ENCODE measurements at places on chromosomes 12 and 14.
A peak's percentile ranks its signal among the peaks of the same experiment; 100 is the strongest.

DNA sequence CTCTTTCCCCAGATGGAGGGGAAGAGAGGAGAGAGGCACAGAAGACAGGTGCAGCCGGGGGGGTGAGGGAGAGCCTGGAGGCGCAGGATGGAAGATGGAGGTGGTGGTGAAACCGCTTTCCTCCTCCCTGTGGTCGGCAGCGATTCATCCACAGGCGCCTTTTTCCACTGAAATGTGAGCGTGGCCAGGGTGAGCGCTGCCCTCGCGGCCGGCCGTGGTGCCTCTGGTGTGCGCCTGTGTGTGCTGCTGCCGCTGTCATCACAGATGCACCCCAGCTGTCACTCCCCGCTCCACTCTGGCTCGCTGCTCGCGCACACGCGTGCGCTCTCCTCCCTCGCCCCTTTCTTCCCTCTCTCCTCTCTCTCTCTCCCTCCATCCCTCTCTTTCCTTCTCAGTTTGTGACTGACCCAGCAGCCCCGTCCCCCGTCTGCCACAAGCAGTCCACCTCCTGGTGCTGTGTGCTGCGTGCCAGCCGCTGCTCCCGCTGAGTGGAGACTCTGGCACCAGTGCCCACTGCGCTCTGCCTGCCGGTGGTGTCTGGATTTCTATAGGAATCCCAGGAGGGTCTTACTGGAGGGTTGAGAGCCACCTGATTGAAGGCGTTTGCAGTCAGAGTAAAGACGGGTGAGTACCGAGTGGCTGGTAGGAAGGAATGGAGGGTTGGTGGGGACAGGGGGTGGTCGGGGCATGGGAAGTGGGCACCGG is at the start of gene LRTM2:
LRTM2 (plus strand) TSS at position 375 of the 705 bp plus-strand sequence. CDS start 7,584 bp downstream, outside the sequence.
- H3K4me1 ChIP-seq: no peaks in the 10 kb centered on the region
- H3K27me3 ChIP-seq: peaks cover 5% of the 10 kb centered on the region
- no peak within 1 kb of the TSS for H3K4me3 ChIP-seq

DNA sequence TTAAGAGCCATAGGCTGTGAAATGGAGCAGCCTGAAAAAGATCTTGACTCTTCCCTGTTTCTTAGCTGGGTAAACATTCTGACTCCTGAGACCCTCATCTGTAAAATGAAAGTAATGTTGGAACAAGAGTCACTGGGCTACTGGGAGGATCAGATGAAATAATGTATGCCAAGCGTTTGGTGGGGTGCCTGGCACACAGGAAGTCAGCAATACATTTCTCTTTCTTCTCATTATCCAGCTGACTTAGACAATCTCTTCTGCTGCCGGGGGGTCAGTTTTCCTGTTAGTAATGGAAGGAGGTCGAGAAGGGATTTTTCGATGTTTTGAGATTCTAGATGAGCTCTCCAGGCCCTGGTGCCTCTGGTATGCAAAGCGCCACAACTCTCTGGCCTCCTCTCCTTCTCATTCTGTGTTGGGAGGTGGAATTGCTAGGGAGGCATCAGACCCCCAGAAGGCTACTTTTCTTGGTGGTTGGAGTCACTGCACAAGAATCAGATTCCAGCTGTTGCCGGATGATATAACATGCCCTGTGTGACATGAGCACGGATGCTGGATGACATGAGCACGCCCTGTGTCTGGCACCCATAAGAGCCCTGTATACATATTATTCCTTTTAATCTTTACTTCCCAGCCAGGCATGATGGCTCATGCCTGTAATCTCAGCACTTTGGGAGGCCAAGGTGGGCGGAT is 4.3 kb downstream of the OASL start:
- H3K36me3 ChIP-seq: no peaks in the 10 kb centered on the region
- H3K4me3 ChIP-seq: peak overlapping the region; percentile 40
- H3K27me3 ChIP-seq: no peaks in the 10 kb centered on the region
- peak overlapping the region; percentile 66 for H3K27ac ChIP-seq
- no peak for DNase-seq

DNA sequence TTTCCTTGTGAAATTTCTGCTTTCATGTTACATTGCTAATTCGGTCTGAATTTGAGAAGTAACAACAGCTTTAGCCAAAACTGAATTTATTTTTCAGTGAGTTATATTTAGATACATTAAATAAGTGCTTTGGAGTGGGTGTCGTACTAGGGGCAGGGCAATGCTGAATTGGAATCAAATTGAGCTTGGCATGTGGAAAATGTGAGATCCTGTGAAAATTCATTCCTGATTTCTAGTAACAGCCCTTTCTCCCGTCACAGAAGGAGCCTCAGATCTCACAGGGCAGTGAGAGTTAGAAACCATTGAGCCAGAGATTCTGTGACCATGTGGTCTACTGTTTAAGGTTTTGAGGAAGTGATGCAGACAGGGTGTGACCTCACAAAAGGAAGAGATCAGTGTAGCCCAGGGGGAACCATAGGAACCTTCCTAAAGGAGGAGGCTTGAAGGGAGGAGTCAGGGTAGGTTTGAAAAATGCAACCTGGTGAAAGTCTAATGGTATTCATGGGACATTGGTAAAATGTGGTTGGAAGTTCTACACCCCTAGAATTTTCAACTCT is 1136.8 kb downstream of the AACS start:
- no peak overlapping the region for H3K27ac ChIP-seq
- DNase-seq: no peak
- no peaks in the 10 kb centered on the region for H3K4me1 ChIP-seq
- no peaks in the 10 kb centered on the region for H3K27me3 ChIP-seq
- H3K4me3 ChIP-seq: no peak overlapping the region

GRCh38 chr14:31897581-31898186 is 179.4 kb upstream of the ARHGAP5 start:
- no peak overlapping the region for H3K4me3 ChIP-seq
- H3K36me3 ChIP-seq: no peaks in the 10 kb centered on the region
- no peaks in the 10 kb centered on the region for H3K27me3 ChIP-seq
- no peak overlapping the region for H3K27ac ChIP-seq
- DNase-seq: no peak

DNA sequence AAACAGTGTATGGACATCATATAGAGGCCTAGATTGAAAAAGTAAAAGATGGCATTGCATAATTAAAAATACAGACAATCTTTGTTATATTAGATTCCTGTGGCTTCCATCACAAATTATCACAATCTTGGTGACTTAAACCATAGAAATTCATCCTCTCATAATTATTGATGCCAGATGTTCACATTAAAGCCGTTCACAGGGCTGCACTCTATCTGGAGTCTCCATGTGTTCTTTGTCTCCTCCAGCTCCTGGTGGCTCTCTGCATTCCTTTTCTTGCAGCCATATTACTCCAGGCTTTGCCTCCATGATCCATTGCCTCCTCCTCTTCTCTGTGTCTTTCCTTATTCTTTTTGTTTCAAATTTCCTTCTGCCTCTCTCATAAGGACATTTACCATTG is 875.7 kb upstream of the USP15 start:
- DNase-seq: no peak
- H3K4me3 ChIP-seq: no peak overlapping the region
- H3K4me1 ChIP-seq: no peaks in the 10 kb centered on the region
- H3K27ac ChIP-seq: no peak overlapping the region

DNA sequence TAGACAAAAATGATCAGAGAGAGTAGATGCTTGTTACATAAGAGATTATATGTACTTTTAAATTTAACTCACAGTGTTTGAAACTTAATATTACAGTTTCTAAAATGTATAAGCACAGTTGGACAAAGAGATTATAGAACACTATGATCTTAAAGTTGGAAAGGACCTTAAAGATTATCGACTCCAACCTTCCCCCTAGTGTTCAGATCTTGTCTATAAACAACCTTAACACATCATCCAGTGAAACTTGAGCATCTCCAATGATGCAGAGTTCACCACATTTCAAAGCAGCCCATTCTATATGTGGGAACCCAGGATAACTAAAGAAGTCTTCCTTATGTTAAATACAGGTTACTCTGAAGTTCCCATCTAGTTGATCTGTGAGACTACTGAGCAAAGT is 480.8 kb downstream of the RMST start:
- DNase-seq: no peak
- H3K27me3 ChIP-seq: no peaks in the 10 kb centered on the region
- H3K4me1 ChIP-seq: no peaks in the 10 kb centered on the region
- no peak overlapping the region for H3K4me3 ChIP-seq
- H3K36me3 ChIP-seq: no peaks in the 10 kb centered on the region

DNA sequence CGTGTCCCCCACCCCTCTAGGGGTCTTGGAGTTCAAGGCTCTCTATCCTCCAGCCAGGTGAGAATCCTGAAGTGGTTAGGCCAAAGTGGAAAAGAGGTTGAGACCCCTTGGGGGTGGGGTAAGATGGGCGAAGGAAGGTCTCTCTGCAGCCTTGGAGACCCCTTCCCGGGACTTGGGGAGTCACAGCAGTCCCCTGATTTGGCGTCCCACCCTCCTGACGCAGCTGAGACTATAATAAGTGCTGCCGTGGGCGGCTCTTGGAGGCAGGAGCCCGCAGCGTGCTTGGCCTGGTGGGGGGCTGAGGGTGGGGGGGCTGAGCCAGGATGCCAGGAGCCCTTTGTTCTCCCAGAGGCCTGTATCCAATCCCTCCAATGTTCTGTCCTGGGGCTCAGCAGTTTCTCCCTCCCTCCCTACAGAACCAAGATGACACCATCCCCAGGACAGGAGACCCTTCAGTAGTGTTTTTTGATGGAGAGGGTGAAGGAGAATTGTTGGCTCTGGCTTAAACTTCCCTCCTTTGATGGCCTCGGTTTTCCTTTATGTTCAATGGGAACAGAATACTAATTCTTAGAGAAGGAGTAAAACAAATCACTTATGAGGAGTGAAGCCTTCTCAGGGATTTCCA is 1.5 kb upstream of the AGAP2 start:
- peaks cover 49% of the 10 kb centered on the region for H3K4me1 ChIP-seq
- no peak overlapping the region for H3K4me3 ChIP-seq
- peaks cover 5% of the 10 kb centered on the region for H3K36me3 ChIP-seq
- H3K27ac ChIP-seq: peak overlapping the region; percentile 95
- H3K27me3 ChIP-seq: no peaks in the 10 kb centered on the region
- DNase-seq: no peak

DNA sequence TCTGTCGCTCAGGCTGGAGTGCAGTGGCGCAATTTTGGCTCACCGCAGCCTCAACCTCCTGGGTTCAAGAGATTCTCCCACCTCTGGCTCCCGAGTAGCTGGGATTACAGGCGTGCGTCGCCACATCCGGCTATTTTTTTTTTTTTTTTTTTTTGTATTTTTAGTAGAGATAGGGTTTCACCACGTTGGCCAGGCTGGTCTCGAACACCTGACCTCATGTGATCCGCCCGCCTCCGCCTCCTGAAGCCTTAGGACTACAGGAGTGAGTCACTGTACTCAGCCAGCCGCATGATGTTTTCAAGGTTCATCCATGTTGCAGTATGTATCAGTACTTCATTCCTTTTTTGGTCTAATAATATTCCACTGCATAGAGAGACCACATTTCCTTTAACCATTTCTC is 2.4 kb upstream of the RNF34 start:
- H3K27me3 ChIP-seq: no peaks in the 10 kb centered on the region
- H3K27ac ChIP-seq: no peak overlapping the region
- H3K4me1 ChIP-seq: peaks cover 26% of the 10 kb centered on the region
- no peak overlapping the region for H3K4me3 ChIP-seq
- DNase-seq: no peak

DNA sequence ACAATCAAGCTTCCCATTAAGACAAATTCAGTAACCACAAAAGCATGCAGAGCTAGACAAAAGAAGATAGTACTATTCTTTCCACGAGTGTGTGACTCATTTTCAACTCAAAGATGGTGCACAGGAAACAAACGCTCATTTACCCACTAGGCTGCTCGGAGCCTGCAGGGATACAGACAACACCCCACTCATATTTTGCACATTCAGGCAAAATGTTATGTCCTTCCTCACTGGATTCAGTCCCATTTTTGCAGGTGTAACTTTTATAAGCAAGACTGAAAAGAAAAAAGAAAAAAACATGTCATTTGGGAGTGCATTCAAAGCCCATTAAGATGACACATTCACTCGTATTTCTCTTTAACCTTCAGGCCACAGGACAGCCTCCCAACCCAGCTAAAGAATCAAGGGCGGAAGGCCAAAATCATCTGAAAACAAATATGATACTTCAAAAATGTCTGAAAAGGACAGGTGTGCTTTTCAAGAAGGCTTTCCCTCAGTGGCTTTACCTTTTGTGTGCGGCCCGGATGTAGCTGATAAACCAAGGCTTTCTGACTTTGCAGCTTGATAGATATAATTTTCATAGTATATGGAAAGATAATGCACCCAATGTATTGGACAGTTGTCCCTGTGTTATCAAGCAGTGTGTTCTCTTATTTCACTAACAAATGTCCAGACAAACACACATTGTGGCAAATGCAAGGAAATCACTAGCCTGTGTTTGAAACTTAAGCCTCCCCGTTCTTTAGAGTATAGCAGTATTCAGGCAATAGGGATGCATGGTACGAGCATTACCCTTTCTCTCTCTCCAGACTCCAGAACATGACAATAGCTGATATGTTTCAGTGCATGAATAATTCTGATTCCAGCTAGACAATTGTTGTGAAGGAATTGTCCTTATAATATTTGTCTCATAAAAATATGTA is 147.8 kb upstream of the KRR1 start:
- no peak overlapping the region for H3K27ac ChIP-seq
- H3K27me3 ChIP-seq: no peaks in the 10 kb centered on the region
- no peaks in the 10 kb centered on the region for H3K4me1 ChIP-seq
- H3K36me3 ChIP-seq: no peaks in the 10 kb centered on the region

DNA sequence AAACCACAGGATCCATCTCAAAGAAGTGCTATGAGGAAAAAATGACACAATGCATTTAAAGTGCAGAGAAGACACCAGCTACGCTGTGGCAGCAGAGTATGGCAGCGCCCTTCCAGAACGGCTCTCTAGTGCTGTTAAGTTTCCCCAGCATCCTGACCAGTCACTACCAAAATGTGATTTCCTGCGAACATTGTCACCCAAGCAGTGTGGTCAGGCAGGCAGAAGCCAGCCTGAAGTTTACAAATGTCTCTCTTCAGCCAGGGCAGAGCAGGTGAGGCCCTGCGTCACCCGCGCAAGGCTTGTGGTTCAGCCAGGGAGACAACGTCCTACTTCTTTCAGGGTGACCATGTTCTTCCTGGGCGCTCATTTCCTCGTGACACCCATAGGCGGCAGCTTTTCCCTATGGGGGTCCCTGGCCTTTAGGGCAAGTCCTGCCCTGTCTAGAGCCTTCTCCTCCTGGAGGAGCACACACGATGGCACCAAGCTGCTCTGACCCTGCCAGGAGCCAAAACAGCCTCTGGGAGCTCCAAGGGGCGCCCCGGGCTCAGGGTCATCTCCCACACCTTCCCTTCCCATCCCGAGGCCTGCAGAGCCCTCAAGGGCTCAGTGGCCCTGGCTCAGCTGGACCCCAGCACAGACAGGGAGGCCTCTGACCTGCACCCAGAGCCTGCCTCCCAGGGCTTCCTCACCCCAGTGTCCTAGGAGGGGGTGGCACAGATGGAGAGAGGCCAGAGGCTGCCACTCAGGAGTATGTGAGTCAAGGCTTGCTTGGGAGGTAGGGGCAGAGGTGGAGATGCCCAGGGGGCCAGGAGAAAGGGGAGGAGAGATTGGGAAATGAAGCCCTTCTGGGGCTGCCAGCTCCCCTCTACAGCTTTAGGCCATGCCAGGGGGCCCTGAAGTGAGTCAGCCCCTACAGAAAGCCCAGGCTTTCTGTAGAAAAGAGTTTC is 41.9 kb downstream of the PSMA6 start:
- H3K36me3 ChIP-seq: no peaks in the 10 kb centered on the region
- peak; percentile 40 for DNase-seq
- no peaks in the 10 kb centered on the region for H3K27me3 ChIP-seq
- H3K4me1 ChIP-seq: peaks cover 22% of the 10 kb centered on the region
- peak overlapping the region; percentile 7 for H3K4me3 ChIP-seq

Data from CD8-positive, alpha-beta memory T cell (primary cell).